Psoas muscle (tissue), 8 donors: ENCODE measurements at places on chromosomes 3 and 15.

GRCh38 chr3:131250466-131250865 lies 131.1 kb upstream of the NUDT16 start:
- DNase-seq, result no peak

- DNase-seq, result no peak
Observed at GRCh38 chr3:9698293-9698692, 5.3 kb upstream of the CPNE9 start.

DNA sequence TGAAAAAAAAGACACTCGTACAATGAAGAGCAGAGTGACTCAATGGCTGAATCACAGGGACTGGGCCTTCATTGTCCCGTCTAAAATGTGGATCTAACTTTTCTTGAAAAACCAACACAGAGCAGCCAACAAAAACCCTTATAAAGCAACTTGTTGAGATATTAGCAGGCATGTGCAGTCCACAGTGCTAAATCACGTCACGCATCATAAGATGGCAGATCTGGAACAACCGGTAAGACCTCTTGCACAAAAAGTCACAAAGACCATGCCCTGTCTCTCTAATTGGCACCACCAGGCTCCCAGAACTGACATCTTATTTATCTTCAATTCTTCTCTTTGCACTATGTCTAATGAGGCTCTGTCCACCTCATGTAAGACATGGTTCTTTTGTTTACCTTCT lies 177.0 kb downstream of the MAGI1 start:
- no peak for DNase-seq

- DNase-seq, result peak; percentile 77
Observed at GRCh38 chr3:86990734-86991481, at the start of gene VGLL3. TSS of gene VGLL3 (minus strand) at chr3:86991149. CDS start at chr3:86990743, 406 bp downstream.

GRCh38 chr3:13415236-13415986 lies 4.7 kb downstream of the NUP210 start:
- DNase-seq, result no peak

- no peak for DNase-seq
Observed at GRCh38 chr15:82944821-82945220, 7.7 kb downstream of the HOMER2 start.

DNA sequence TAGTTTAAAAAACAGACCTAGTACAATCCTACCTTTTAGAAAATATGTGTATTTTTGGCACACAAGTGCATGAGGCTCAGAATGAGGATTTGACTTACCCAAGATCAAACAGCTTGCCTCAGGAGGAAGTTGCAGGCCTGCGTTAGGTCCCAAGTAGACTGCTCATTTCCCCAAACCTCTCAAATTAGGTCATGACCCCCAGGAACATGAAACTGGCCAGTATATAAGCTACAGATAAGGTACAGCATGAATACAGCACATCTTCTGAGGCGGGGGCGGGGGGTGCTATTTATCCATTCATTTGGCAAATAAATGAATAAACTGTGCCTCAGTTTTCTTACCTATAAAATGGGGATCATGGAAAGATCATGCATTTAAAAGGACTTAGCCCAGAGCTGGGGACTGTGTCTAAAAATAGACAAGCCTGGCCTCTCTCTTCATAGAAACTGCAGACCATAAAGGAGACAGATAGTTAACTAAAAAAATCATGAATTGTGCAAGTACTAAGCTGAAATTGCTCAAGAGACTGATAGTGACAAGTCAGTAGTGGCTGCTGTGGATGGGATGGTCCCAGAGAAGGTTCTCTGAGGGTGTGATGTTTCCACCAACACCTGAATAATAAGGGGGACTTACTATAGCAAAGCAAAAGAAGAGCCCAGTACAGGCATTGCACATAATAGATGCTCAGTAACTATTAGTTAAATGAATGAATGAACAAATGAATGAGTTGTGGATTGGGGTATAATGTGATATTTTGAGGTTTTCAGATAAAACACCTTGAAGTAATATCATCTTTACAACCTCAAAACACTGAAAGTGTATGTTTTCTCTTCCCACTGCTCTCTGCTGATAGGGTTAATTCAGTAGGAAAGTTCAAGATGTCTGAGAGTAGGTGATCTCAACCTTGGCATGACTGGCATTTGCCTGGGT lies 258.5 kb upstream of the PROK2 start:
- no peak for DNase-seq

DNA sequence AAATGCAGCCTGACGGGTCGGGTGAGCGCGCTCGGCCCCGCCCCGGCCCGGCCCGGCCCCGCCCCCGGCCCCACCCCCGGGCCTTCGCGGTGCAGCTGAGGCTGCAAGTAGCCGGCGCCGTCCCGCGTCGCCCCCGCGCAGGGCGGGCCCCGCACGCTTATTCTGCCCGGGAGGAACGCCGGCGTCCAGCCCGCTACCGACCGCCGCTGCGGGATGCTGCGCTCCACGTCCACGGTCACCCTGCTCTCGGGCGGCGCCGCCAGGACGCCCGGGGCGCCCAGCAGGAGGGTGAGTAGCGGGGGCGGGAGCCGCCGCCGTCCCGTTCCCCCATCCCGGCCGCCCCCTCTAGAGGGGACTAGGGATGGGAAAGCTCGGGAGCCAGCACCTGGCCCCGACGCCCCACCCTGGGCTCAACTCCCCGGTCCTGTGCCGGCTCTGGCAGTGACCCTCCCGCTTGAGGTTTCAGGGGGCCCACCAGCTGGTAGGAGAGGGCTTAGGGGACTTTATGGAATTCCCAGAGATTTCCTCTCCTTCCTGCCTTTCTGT lies at the start of gene MYZAP:
MYZAP (plus strand) TSS at position 83 of the 546 bp plus-strand sequence; CDS start at position 214, 131 bp downstream.
- DNase-seq, result peak; percentile 61

GRCh38 chr3:59733041-59733809 lies 683.4 kb upstream of the CFAP20DC start:
- DNase-seq, result no peak

DNA sequence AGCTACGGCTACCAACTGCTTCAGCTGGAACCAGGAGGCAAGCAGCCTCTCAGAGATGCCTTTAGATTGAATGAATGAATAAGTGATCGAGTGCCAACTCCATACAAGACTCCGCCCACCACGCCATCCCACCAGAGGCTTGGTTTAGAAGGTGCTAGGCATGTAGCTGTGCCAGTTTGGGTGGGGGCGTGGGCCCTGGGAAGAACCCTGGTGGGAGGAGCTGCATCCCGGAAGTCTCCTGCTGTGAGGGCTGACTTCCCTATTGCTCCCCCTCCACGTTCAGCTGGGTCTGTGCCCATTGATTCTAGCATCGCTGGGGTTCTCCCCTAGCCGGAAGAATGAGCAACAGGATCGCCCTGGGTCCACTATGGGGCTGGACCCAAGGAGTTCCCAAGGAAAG lies 20.9 kb downstream of the LINGO1 start:
- no peak for DNase-seq
